ENCODE measurements at places on chromosomes 13 and 19.

DNA sequence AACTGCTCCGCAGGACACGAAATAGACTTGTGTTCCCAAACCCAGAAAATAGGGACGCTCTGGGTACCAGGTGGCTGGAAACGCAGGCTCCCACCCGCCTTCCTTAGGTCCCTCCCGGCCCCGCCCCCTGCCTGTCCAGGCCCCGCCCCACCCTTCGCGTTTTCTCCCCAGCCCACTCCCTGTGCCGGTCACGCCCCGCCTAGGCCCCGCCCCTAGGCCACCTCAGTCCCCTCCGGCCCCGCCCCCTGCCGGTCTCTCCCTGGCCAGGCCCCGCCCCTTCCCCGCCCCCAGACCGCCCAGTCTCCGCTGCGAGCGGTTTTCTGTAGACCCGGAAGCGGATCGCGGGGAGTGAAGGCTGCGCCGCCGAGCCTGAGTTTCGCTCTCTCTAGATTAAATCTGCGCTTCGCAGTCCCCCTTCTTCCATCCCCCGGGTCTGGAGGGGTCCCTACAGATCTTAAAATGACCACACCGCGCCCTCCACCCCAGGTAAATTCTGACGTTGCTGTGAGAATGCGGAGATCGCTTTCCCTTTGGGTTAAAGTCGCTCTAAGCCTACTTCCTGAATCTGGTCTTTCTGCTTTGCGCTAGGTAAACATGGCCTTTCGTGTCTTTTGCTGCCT, 3.7 kb upstream of the ZNF665 start:
- DNase-seq, result peak; percentile 75

DNA sequence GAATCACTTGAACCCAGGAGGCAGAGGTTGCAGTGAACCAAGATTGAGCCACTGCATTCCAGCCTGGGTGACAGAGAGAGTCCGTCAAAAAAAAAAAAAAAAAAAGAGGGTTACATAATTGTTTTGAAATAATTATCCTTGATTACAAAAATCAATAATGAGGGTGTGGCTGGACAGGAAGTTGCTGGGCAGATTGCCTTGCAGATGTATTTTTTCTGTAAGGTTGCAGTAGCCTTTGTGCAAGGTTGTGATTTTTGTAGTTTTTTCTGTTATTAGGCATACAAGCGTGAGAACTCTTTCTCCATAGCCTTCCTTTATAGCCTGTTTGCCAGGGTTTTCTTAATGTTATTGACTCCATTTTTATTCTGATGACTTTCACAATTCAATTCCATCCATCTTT, 40.7 kb upstream of the SIN3B start:
- DNase-seq, result no peak

DNA sequence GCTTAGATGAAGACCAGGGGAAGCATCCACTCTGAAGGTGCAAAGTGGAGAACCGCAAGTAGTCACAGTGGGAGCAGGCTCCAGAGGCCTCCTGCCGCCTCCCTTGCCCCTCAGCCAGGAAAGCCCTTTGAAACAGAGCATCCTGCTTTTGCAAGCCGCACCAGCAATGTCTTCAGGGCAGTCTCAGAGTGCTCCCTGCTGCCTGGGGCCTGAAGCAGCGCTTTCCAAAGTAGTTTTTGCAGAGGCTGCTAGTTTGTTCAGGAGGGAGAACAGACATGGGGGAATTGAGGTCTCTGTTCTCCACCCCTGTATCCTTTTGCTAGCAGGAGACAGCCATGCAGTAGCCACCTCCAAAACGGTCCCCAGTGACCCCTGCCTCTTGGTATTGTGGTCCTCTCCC, 15.8 kb upstream of the POP4 start:
- DNase-seq, result no peak

GRCh38 chr19:35397064-35397463, 26.2 kb downstream of the GPR42 start:
- DNase-seq, result no peak

DNA sequence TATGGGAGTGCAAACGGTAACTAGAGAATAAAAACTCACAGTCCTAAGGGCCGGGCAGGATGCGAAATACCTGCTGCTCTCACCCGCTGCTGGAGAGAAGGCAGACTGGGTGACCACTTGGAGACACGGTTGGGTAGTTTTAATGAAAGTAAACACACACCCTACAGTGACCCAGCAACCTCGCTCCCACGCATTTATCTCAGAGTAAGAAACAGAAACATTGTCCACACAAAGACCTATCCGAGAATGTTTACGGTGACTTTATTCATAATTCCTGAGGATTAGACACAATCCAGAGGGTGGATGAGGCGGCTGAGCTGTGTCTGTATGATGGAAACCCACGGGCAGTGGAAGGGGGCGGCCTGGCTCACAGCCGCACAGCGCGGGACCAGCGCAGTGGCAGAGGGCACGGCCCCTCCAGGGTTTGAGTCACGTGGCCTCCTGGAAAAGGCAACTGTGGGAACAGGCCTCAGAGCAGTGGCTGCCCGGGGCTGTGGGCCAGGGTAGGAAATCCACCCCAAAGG, 73.5 kb upstream of the C13orf46 start:
- DNase-seq, result no peak

- no peak for DNase-seq
Observed at GRCh38 chr13:21567714-21568113, 36.3 kb downstream of the MICU2 start.

DNA sequence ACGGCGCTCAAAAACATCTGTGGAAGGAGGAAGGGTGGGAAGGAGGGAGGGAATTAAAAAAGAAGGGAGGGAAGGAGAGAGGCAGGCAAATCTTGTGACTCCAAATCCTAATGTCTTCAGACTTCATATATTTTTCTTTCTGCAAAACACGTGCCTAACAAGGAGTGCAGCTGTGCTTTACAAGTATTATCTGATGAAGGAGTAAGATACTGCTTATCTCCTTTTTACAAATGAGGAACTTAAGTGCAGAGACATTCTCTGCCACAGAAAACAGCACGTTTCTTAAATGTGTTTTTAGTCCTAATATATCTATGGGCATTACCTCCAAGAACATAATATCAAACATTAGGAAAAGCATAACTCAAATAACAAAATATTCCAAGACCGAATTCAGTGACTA, 6.5 kb downstream of the FLT3 start:
- peak; percentile 20 for DNase-seq

DNA sequence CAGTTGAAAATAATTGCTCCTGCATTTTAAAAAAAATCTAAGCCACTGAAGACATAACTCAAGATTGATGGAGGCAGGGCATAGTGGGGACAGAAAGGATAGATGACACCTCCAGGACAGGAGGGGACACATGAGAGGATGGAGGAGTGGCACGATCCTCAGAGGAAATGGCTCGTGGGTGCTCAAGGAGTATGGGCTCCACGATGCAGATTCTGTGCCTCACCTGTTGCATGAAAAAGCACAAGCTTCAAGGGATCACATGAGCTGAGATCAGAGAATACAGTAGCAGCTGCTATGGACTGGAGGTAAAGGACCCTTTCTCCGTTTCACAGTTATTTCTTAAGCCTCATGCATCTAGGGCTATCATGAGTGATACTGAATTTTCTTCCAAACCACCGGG, 69.7 kb upstream of the KL start:
- no peak for DNase-seq

DNA sequence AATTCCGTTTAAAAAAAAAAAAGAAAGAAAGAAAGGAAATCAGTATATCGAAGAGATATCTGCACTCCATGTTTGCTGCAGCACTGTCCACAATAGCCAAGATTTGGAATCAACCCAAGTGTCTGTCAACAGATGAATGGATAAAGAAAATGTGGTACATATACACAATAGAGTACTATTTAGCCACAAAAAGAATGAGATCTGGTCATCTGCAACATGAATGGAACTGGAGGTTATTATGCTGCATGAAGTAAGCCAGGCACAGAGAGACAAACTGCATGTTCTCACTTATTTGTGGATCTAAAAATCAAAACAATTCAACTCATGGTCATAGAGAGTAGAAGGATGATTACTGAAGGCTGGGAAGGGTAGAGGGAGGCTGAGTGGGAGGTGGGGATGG, 16.3 kb downstream of the ZNF565 start:
- no peak for DNase-seq
